ENCODE measurements at places on chromosomes 2 and 18. TPM values are rescaled to one million over a fixed set of nuclear protein-coding genes. Genes with fewer than 3 reads are reported as not detected.

The SULT1C4 gene
- total RNA-seq: 12.0 TPM

The TTC27 gene
- total RNA-seq: 10.5 TPM

The FSHR gene
- total RNA-seq: not detected

The NEU4 gene
- not detected for total RNA-seq

The PROKR1 gene
- total RNA-seq: not detected

The SLC4A1AP gene
- 23.8 TPM for total RNA-seq

The TXNDC2 gene
- not detected for total RNA-seq

All from uterus (tissue), 4 donors.